ENCODE measurements at places on chromosomes 1 and 21. TPM values are rescaled to one million over a fixed set of nuclear protein-coding genes. Genes with fewer than 3 reads are reported as not detected.
A peak's percentile ranks its signal among the peaks of the same experiment; 100 is the strongest.

GRCh38 chr1:77506771-77507170 is 175.7 kb downstream of the ZZZ3 start:
- no peak for DNase-seq

DNA sequence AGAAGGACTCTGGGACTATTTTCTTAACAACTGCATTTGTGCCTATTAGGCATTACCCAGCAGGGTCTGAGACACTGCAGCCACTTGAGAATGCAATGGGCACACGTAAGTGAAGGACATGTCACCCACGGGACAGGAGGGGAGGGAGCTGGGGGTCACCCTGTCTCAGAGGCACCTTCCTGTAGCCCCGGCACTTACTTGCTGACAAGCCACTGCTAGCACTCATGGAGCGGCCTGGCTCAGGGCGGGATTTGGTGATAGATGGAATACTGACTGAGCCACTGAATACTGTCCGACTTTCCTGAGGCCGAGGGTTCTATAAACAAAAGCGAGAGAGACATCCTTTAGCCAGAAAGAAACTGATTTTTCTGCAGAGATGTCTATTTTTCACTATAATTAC is 64.7 kb downstream of the COQ8A start:
- DNase-seq = no peak

The SHISA4 gene
- polyA plus RNA-seq = 3.8 TPM

The LENEP gene
- not detected for polyA plus RNA-seq

DNA sequence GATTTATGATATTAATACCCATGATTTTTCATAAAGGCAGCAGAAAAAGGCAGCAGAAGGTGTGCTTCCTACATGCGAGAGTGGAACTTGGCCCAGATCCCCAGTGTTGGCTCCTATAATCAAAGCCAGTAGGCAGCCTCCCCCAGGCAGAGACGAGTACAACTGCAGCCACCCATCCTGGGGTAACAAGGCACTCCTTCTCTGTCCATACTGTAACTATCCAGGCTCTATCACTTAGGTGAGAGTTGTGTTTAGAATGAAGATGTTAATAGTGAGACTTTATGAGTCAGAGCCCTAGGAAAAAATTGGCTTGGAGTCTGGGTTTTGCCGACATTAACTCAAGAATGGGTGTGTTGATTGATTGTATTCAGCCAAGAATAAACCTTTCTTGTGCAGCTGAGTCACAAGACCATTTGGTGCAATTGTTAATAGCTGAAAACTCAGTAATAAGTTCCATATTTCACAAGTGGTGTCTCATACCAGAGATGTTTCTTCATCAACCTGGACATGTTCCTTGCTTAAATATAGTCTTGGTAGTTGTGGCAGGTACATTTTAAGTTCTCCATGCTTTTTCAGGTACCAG is 322.3 kb downstream of the DUSP10 start:
- peak; percentile 94 for DNase-seq
